ENCODE measurements at places on chromosomes 1 and 21. TPM values are rescaled to one million over a fixed set of nuclear protein-coding genes. Genes with fewer than 3 reads are reported as not detected.

The PGLYRP3 gene
- not detected for total RNA-seq

The IFFO2 gene
- 25.3 TPM for total RNA-seq

The DFFB gene
- total RNA-seq, result 6.0 TPM

The PTCH2 gene
- under 0.01 TPM for total RNA-seq

The SPRR1A gene
- not detected for total RNA-seq

The SCAF4 gene
- total RNA-seq, result 13.3 TPM

The SPAG17 gene
- total RNA-seq, result 0.13 TPM

The PLOD1 gene
- 104 TPM for total RNA-seq

The TMEM200B gene
- total RNA-seq, result 2.9 TPM

The C1orf50 gene
- 4.6 TPM for total RNA-seq

The GUCA2B gene
- not detected for total RNA-seq

The SLAMF9 gene
- total RNA-seq, result not detected

The DUSP23 gene
- 67.3 TPM for total RNA-seq

The AIRE gene
- total RNA-seq, result 0.17 TPM

The ANXA9 gene
- total RNA-seq, result 1.3 TPM

The ABCG1 gene
- total RNA-seq, result 5.4 TPM

The ENO1 gene
- total RNA-seq, result 1,336 TPM

Measured in kidney epithelial cell (primary cell).